ENCODE measurements at places on chromosomes 13 and 19. TPM values are rescaled to one million over a fixed set of nuclear protein-coding genes. Genes with fewer than 3 reads are reported as not detected.

LRRC63 gene
- total RNA-seq = not detected

RFC3 gene
- total RNA-seq = 9.3 TPM

CNOT3 gene
- total RNA-seq = 10.7 TPM

ZNF577 gene
- total RNA-seq = 5.8 TPM

BBC3 gene
- total RNA-seq = 10.7 TPM

ZNF99 gene
- not detected for total RNA-seq

CGB8 gene
- not detected for total RNA-seq

FREM2 gene
- not detected for total RNA-seq

ALOX5AP gene
- total RNA-seq = 0.26 TPM

BCL2L12 gene
- total RNA-seq = 19.4 TPM

ZNF575 gene
- total RNA-seq = 0.58 TPM

Measured in pericardium fibroblast (primary cell).